ENCODE measurements at places on chromosomes 6 and 20. TPM values are rescaled to one million over a fixed set of nuclear protein-coding genes. Genes with fewer than 3 reads are reported as not detected.

DNA sequence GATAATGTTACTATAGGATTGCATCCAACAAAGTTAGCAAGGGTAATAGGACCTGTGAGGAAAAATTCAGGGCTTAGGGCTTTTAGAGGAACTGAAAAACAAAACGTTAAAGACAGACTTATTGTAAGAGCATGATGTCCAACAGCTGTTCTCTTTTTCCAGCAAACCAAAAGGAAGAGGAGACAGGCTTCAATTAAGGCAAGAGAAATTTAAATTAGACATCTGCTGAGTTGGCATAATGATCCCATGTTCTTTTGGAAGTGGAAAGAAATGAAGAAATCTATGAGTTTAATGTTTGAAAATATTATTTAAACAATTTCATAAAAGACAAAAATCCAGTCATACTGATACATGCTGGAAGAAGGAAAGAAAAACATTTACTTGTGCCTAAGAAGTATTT is 95.7 kb upstream of the HMGCLL1 start:
- no peaks in the 10 kb centered on the region for H3K4me1 ChIP-seq
- no peaks in the 10 kb centered on the region for H3K36me3 ChIP-seq
- no peaks in the 10 kb centered on the region for H3K27me3 ChIP-seq
- H3K4me3 ChIP-seq: no peak overlapping the region

DNA sequence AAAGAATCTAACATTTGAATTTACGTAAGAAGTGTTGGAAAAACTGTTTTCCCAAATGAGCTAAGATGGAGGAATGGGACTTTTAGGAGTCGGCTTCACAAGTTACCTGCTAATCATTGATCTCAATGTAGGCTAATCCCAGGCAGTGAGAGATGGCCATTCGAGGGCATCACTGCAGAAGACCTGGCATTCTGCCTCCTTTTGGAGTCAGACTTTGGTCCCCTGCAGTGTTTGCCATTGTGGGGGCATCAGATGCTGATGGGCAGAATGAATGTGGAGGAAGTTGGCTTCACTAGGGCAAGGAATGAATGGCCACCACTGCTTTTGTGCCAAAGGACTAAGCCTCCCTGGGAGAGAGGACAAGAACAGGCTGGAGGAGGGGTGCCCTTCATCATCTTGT is 55.7 kb upstream of the NKX2-2 start:
- no peak overlapping the region for H3K4me3 ChIP-seq
- no peak overlapping the region for H3K27ac ChIP-seq
- no peak for DNase-seq
- peaks cover 6% of the 10 kb centered on the region for H3K4me1 ChIP-seq
- peaks cover 16% of the 10 kb centered on the region for H3K27me3 ChIP-seq
- no peaks in the 10 kb centered on the region for H3K36me3 ChIP-seq

The SCAF8 gene
- 36.6 TPM for total RNA-seq

- no peak overlapping the region for H3K27ac ChIP-seq
- H3K4me3 ChIP-seq: no peak overlapping the region
- peaks cover 2% of the 10 kb centered on the region for H3K4me1 ChIP-seq
- DNase-seq: no peak
- H3K36me3 ChIP-seq: no peaks in the 10 kb centered on the region
- peaks cover 4% of the 10 kb centered on the region for H3K27me3 ChIP-seq
Observed at GRCh38 chr20:23286346-23286745, 64.2 kb upstream of the NXT1 start.

GRCh38 chr6:156167625-156168071 is 609.5 kb upstream of the ARID1B start:
- peaks cover 2% of the 10 kb centered on the region for H3K27me3 ChIP-seq
- no peak for DNase-seq
- H3K4me3 ChIP-seq: peak overlapping the region; percentile 51

DNA sequence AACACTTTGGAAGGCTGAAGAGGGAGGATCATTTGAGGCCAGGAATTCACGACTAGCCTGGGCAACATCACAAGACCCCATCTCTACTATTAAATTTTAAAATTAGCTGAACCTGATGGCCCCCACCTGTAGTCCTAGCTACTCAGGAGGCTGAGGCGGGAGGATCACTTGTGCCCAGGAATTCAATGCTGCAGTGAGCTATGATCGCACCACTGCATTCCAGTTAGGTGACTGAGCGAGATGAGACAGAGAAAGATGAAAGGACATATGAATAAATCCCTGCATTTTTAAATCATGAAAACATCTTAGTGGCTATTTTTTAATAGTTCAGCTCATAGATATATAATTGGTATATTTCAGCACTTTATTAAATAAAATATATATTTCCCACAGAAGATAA is 93.8 kb downstream of the GPR63 start:
- peaks cover 10% of the 10 kb centered on the region for H3K27me3 ChIP-seq
- H3K36me3 ChIP-seq: no peaks in the 10 kb centered on the region
- no peak overlapping the region for H3K27ac ChIP-seq
- no peaks in the 10 kb centered on the region for H3K4me1 ChIP-seq

DNA sequence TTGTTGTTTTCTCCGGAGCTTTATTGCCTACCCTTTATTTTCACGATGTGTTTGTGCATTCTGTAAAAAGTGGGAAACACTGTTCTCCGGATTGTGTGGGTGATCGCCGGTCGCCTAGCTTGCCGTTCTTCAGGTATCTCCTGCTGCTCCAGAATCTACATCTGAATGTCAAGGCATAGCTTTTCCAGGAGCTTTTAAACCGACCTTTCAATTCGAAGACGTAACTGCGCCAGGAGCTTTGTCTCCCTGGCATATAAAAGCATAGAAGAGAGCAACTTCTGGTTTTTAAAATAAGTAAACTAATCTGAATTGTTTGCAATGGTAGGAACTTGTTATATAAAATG is 96.0 kb downstream of the HFE start:
- peak overlapping the region; percentile 97 for H3K27ac ChIP-seq
- peaks cover 13% of the 10 kb centered on the region for H3K36me3 ChIP-seq
- DNase-seq: no peak
- peaks cover 73% of the 10 kb centered on the region for H3K4me1 ChIP-seq
- H3K27me3 ChIP-seq: no peaks in the 10 kb centered on the region

- peaks cover 6% of the 10 kb centered on the region for H3K27me3 ChIP-seq
- H3K4me1 ChIP-seq: no peaks in the 10 kb centered on the region
- no peak overlapping the region for H3K4me3 ChIP-seq
- no peak for DNase-seq
- H3K27ac ChIP-seq: no peak overlapping the region
Observed at GRCh38 chr6:34025861-34026260, 120.0 kb downstream of the GRM4 start.

- H3K27ac ChIP-seq: no peak overlapping the region
- H3K4me1 ChIP-seq: no peaks in the 10 kb centered on the region
- H3K4me3 ChIP-seq: no peak overlapping the region
- DNase-seq: no peak
Observed at GRCh38 chr6:99195986-99196655, 153.4 kb downstream of the FAXC start.

The TBC1D7 gene
- 30.3 TPM for total RNA-seq

DNA sequence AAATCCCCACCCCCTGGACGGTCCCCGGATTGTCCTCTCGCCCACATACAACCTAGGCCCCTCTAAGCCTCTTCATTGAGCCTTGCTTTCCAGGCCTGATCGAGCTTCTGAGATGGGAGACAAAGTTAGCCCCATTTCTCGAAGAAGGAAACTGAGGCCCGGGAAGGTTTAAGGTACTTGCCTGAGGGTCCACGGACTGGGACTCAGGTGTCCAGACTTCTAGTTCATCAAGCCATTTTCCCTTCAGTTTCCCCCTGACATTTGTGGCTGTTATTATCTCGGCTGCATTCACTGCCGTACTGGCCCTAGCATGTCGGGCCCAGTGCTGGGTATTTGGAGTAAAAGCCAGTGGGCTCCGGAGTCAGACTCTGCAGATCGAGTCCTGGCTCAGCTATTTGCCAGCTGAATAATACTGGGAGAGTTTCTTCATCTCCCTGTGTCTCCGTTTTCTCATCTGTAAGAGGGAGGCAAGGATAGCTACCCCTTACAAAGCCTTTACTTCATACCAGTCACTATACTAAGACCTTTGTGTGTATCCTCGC is 633 bp downstream of the RPRD1B start:
- peaks cover 59% of the 10 kb centered on the region for H3K4me1 ChIP-seq
- DNase-seq: no peak
- peak overlapping the region; percentile 99 for H3K27ac ChIP-seq
- no peaks in the 10 kb centered on the region for H3K27me3 ChIP-seq
- peaks cover 47% of the 10 kb centered on the region for H3K36me3 ChIP-seq

The SCUBE3 gene
- total RNA-seq: not detected

GRCh38 chr6:81762132-81762531 is 9.7 kb upstream of the TENT5A start:
- peaks cover 11% of the 10 kb centered on the region for H3K27me3 ChIP-seq
- no peak overlapping the region for H3K4me3 ChIP-seq
- DNase-seq: no peak
- H3K36me3 ChIP-seq: no peaks in the 10 kb centered on the region
- H3K27ac ChIP-seq: no peak overlapping the region

DNA sequence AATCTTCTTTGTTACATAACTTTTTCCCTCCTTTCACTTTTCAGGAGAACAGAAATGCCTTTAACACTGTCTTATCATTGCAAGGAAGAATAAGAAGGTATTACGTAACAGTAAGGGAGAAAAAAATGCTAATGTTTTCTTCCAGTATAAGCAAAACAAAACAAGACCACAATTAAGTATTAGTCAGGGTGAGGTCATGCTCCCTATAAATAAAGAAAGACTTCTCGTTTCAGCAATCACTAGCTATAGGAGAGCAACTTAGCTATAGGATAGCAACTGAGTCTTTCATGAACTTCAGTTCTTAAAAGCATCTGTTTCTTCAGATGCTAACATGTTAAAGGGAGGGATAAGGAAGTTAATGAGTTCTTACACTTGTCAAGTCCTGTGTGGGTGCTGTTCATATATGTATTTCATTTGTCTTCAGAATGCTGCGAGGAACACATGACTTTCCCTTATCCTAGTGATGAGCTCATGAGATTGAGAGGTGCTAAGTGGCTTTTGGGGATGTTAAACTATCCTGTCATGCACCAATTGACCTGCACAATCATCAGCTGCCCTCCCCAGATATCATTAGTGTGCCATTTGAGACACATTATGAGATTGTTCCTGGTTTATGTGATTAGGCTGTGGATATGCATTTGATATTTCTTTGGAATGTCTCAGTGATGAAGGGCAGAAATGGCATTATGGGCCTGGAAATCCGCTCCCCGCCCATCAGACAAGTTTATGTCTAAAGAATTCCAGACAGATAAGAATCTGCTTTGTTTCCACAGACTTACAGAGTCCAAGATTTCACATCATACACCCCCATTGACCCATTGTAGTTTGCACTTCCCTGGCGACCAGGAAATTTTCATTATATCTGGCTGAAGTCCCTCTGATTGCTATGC is 37.5 kb downstream of the LAMA4 start:
- no peak for DNase-seq
- no peak overlapping the region for H3K27ac ChIP-seq
- no peaks in the 10 kb centered on the region for H3K4me1 ChIP-seq
- H3K4me3 ChIP-seq: no peak overlapping the region

The FGD2 gene
- total RNA-seq: 12.1 TPM

- no peak for DNase-seq
- H3K36me3 ChIP-seq: no peaks in the 10 kb centered on the region
- no peak overlapping the region for H3K4me3 ChIP-seq
- peaks cover 37% of the 10 kb centered on the region for H3K27me3 ChIP-seq
- H3K27ac ChIP-seq: no peak overlapping the region
Observed at GRCh38 chr6:125738276-125738675, 11.2 kb upstream of the HEY2 start.

DNA sequence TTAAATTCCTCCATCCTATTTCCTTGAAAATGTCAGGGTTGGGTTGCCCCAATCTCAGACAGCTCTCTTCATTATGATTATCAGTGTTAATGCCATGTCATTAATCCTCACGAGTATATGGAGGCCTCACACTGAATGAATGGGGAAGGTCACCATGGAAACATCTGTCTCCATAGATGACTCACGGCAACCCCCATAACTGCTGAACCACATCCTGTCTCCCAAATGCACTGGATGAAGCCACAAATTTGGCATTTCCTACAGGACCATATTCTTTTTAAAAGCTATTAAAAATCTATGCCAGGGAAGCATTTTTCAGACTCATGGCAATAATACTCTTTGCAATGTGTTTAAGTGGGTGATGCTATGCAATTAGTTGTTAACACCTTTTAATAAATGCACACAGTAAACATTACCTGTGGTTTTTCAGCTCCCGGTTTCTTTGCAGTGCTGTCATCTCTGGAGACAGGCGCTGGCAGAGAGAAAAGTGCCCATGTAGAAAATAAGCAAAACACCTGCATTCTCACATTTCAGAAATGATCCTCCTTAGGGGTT is 80.1 kb upstream of the PTPRK start:
- DNase-seq: no peak
- H3K27me3 ChIP-seq: peaks cover 4% of the 10 kb centered on the region
- H3K27ac ChIP-seq: no peak overlapping the region
- H3K4me1 ChIP-seq: peaks cover 8% of the 10 kb centered on the region

- no peak for DNase-seq
- no peaks in the 10 kb centered on the region for H3K36me3 ChIP-seq
- peaks cover 31% of the 10 kb centered on the region for H3K4me1 ChIP-seq
- no peak overlapping the region for H3K27ac ChIP-seq
Observed at GRCh38 chr6:152312434-152312833, 324.7 kb downstream of the SYNE1 start.

DNA sequence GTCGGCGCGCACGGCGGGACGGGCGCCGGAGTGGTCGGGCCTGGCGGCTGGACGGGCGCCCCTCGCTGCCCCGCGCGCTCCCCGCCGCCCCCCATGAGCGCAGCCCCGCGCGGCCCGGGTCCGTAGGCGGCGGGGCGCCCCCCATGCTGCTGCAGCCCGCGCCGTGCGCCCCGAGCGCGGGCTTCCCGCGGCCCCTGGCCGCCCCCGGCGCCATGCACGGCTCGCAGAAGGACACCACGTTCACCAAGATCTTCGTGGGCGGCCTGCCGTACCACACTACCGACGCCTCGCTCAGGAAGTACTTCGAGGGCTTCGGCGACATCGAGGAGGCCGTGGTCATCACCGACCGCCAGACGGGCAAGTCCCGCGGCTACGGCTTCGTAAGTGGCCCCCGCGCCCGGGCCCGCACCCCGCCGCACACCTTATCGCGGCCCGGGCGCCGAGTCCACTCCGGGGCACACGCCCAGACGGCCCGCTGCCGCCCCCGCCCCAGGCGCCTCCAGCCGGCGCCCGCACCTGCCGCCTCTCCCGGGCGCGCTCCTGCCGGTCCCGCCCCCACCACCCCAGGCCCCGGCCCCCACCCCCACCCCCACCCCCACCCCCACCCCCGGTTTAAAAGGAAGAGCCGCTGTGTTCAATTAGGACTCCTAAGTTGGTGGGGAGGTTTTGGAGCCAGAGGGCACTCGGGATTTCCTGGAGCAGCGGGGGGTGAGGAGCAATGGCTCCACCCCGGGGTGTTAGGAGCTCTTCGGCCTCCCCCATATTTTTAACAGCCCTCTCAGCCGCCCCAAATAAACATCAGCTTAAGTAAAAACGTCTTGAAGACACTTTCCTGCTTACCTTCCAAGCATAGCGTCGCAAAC is 474 bp downstream of the RBM38 start:
- DNase-seq: peak; percentile 39
- H3K27me3 ChIP-seq: no peaks in the 10 kb centered on the region
- H3K4me3 ChIP-seq: peak overlapping the region; percentile 93
- peaks cover 40% of the 10 kb centered on the region for H3K36me3 ChIP-seq
- H3K4me1 ChIP-seq: peaks cover 56% of the 10 kb centered on the region

The CITED2 gene
- total RNA-seq: 36.2 TPM

GRCh38 chr20:53122853-53123252 is 150.7 kb downstream of the TSHZ2 start:
- H3K27ac ChIP-seq: no peak overlapping the region
- peaks cover 2% of the 10 kb centered on the region for H3K27me3 ChIP-seq
- H3K36me3 ChIP-seq: no peaks in the 10 kb centered on the region

The B3GALT4 gene
- total RNA-seq: 12.2 TPM

The PSORS1C2 gene
- not detected for total RNA-seq

The FRK gene
- total RNA-seq: 0.03 TPM

GRCh38 chr6:102417368-102417998 is 1024.0 kb downstream of the GRIK2 start:
- no peaks in the 10 kb centered on the region for H3K27me3 ChIP-seq
- peak; percentile 21 for DNase-seq
- peaks cover 5% of the 10 kb centered on the region for H3K4me1 ChIP-seq
- no peaks in the 10 kb centered on the region for H3K36me3 ChIP-seq
- H3K27ac ChIP-seq: no peak overlapping the region

The GHRH gene
- not detected for total RNA-seq
